ENCODE measurements at places on chromosomes 12 and 14. TPM values are rescaled to one million over a fixed set of nuclear protein-coding genes. Genes with fewer than 3 reads are reported as not detected.

DNA sequence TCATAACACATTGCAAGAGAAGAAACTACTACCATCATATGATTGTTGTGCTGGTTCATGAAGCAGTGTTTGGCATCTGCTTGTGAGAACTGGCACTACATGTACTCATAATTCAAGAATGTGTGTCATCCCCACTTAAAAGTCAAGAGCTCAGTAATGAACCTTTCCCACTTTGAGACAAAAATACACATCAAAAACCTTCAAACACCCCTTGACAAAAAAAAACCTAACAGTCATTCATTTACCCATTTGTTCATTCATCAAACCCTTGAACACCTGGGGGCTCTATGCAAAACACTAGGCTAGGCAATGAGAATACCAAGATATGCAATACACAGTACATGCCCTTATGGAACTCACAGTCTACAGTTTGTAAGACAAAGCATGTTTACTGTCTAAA lies 40.0 kb downstream of the KIF21A start:
- DNase-seq, result no peak
- H3K27me3 ChIP-seq, result no peaks in the 10 kb centered on the region
- no peak overlapping the region for H3K27ac ChIP-seq
- no peaks in the 10 kb centered on the region for H3K4me1 ChIP-seq
- no peaks in the 10 kb centered on the region for H3K36me3 ChIP-seq

CD163 gene
- polyA plus RNA-seq, result 19.5 TPM

GRCh38 chr12:109469517-109469916 lies 7.6 kb downstream of the KCTD10 start:
- no peak overlapping the region for H3K27ac ChIP-seq
- no peaks in the 10 kb centered on the region for H3K27me3 ChIP-seq
- no peak for DNase-seq
- no peak overlapping the region for H3K4me3 ChIP-seq
- H3K4me1 ChIP-seq, result peaks cover 31% of the 10 kb centered on the region

GRCh38 chr12:80815351-80815750 lies 98.6 kb downstream of the MYF5 start:
- no peak overlapping the region for H3K27ac ChIP-seq
- no peaks in the 10 kb centered on the region for H3K27me3 ChIP-seq
- no peak for DNase-seq
- no peaks in the 10 kb centered on the region for H3K4me1 ChIP-seq

- H3K4me3 ChIP-seq, result no peak overlapping the region
- peak; percentile 67 for DNase-seq
- peaks cover 6% of the 10 kb centered on the region for H3K4me1 ChIP-seq
- peak overlapping the region; percentile 78 for H3K27ac ChIP-seq
- H3K27me3 ChIP-seq, result no peaks in the 10 kb centered on the region
- no peaks in the 10 kb centered on the region for H3K36me3 ChIP-seq
These were observed 75.9 kb upstream of the TMPO start for GRCh38 chr12:98439471-98439951.

RAB15 gene
- polyA plus RNA-seq, result 23.9 TPM

HRK gene
- 0.19 TPM for polyA plus RNA-seq

SPSB2 gene
- polyA plus RNA-seq, result 6.7 TPM

- H3K4me1 ChIP-seq, result no peaks in the 10 kb centered on the region
- no peak for DNase-seq
These were observed 146.3 kb downstream of the PDZRN4 start for GRCh38 chr12:41334390-41334789.

Data from muscle of leg (tissue), 16 donors.